ENCODE measurements at places on chromosomes 12 and 14.

- no peak for DNase-seq
Observed at GRCh38 chr12:42923583-42923982, 334.0 kb upstream of the PRICKLE1 start.

GRCh38 chr12:93243689-93244513 is 133.8 kb upstream of the NUDT4 start:
- DNase-seq: peak; percentile 65

- no peak for DNase-seq
Observed at GRCh38 chr12:27293463-27293862, 39.2 kb upstream of the BMAL2 start.

DNA sequence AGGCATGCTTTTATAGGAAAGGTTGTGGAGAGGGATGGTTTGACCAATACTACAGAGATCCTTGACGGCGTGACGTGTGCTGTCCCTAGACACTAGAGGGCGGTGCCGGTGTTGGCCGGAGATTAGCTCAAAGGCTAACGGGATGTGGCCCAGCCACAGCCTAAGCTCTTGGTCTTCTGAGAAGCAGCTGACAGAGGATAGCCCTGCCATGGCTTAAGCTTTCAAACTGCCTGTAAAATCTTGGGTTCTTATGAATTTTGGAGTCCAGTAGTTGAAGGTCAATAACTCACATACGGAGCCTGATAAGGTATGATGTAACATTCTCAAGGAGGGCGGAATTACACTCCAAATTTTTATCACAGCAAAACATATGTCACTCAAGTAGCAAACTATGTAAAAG is 515.7 kb upstream of the ATXN7L3B start:
- peak; percentile 43 for DNase-seq

DNA sequence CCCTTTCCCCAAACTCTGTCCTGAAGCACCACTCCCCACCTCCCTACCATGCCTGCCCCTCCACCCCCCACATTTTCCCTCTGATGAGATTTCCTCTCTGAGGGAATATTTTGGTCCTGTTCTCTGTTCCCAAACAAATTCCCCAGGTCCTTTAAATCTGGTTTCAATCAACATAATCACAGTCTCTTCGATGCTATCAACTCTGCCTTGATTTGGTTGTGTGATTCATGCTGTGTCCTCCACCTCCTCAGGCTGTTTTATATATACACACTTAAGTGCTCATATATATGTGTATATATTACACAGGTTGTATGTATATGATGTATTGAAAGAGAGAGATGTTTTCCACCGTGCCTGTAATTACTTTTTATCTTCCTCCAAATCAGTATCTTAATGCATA is 36.0 kb downstream of the NTF3 start:
- DNase-seq: peak; percentile 79

- peak; percentile 14 for DNase-seq
Observed at GRCh38 chr12:98780261-98780660, 135.2 kb downstream of the APAF1 start.

- DNase-seq: no peak
Observed at GRCh38 chr12:98408681-98409080, 106.7 kb upstream of the TMPO start.

DNA sequence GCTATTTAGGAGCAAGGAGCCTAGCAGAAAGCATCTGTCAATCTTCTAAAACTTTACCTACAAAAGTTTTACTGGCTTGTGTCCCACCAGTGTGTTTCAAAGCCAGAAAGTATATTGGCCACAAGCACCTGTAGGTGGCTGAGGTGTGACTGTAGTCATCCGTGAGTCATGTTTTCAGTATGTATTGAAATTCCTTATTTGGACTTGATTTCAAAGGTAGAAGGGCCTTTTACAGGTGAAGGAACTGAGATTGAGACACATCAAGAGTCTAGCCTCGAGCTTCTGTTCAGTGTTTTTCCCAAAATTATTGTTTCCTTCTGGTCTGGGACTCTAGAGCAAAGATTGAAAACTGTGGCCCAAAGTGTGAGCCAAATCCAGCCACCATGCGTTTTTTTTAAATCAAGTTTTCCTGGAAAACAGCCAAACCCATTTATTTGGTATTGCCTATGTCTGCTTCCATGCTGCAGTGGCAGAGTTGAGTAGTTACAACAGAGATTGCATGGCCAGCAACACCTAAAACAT is 195.3 kb upstream of the BCL2L14 start:
- no peak for DNase-seq

DNA sequence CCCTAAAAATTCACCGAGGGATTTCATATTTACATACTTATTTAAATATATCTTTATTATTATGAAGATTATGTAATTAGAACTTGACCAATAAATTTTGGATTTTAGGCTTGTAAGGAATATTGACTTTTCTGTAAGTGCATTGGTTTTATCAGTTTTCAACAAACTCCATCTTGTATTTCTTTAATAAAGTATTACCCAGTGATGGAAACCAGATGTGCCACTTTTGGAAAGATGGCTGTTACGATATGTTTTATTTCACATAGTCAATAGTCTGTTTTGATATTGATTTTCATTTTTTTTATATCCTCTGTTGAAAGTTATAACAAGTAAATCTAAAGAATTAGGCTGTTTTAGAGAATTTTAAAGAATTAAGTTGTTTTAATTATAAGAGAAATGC is 1.8 kb downstream of the MON2 start:
- no peak for DNase-seq

- DNase-seq: no peak
Observed at GRCh38 chr12:117921929-117922777, 46.6 kb downstream of the KSR2 start.

DNA sequence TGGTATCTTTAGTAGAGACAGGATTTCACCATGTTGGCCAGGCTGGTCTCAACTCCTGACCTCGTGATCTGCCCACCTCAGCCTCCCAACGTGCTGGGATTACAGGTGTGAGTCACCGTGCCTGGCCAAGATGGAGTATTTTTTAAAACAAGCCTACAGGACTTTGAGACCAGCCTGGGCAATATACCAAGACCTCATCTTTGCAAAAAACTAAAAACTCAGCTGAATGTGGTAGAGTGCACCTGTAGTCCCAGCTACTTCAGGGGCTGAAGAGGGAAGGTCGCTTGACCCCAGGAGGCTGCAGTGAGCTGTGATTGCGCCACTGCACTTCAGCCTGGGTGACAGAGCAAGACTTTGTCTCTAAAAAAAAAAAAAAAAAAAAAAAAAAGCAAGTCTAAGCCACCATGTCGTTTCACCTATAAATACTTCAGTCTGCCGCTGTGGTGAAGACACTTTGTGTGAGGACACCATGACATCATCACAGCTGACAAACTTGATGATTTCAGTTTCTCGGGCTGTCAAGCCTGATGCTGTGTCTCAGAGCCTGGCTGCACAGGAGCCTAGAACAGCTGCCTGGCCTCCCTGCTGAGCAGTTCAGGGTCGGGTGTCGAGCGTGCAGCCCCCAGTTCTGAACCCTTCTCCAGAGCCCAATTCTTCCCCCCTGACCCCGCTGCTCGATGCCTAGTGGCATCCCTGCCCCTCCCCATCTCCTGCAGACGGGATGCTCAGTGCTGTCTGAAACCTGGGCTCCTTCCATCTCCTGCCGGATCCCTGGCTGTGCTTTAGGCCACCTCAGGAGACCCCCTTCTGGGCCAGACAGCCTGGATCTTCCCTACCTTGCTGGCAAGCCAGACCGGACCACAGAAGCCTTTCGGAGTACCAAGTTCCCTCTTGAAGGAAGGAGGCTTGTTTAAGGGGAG is 119.2 kb upstream of the EVL start:
- DNase-seq: no peak

GRCh38 chr12:93365616-93366405 is 11.9 kb upstream of the NUDT4 start:
- DNase-seq: no peak

GRCh38 chr14:26286081-26286912 is 311.5 kb downstream of the NOVA1 start:
- peak; percentile 64 for DNase-seq

- DNase-seq: no peak
Observed at GRCh38 chr14:60506462-60506984, 2.4 kb upstream of the SIX6 start.

- DNase-seq: no peak
Observed at GRCh38 chr14:43754838-43755237, 752.2 kb downstream of the FSCB start.

GRCh38 chr12:57243521-57244311 is 7.3 kb downstream of the STAC3 start:
- DNase-seq: peak; percentile 73

DNA sequence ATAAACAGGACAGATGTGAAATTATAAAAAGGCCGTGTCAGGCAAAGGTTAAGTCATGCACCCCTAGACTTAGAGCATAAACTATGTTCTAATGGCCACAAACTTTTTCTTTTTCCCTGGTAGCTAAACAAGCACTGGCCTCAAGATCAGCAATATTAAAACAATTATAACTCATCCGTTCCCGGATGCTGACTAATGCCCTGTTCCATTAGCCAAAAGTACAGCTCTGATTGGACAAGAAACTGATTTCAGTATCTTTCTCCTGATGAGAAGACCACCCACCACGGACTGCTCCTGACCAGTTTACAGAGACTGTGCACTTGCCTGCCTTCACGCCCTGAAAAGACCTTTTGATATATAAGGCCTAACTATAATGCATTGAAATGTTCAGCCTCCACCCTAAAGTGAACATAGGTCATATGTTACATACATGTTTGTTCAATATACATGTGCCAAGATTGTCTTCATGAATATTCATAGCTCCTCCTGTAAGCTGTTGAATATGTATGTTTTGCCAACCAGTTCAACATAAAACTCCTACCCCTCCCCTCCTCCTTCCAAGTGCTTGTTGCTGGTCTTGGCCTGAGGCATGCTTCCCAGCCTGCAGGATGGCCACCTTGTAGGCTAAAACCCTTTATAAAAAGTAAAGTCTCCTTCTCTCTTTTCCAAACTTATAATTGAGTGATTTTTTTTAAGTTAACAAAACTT is 162.0 kb downstream of the IPO8 start:
- peak; percentile 1 for DNase-seq

DNA sequence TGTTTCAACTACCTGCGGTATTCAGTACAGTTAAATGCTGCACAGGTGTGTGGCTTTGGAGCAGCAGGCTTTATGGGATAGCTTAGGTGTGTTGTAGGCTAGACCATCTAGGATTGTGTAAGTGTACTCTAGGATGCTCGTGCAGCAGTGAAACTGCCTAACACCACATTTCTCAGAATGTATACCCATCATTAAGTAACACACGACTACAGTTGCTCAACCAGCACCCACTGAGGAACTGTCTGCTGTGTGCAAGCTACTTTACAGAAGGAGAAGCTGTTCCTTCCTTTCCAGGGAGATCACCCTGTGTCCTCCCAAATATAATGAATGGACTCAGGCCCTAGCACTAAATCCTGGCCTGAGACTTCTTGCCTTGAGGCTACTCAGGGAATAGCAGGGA is 94.8 kb downstream of the SLC24A4 start:
- DNase-seq: no peak

- DNase-seq: no peak
Observed at GRCh38 chr12:13229504-13229903, 33.0 kb downstream of the EMP1 start.

DNA sequence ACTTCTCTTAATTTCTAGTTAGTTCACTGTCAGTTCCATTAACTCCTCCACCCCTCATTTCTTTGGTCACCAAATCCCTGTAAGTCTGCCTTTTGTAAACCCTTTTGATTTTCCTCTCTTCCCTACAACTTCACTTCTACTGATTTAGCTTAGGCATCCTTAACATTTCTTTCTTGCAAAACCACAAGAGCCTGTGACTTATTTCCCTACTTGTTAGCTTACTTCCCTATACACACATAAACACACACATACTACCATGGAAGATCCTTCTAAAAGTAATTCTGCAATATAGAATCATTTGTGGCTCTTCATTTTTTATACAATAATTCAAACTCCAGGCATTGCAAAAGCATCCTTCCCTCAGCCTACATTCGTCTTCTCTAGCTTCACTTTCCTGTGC is 494.3 kb upstream of the USP15 start:
- DNase-seq: no peak

- DNase-seq: no peak
Observed at GRCh38 chr12:49555631-49556390, 12.1 kb downstream of the MCRS1 start.

- no peak for DNase-seq
Observed at GRCh38 chr12:13981296-13981962, at the start of gene GRIN2B. TSS of gene GRIN2B (minus strand) at chr12:13981602. CDS start at chr12:13866208, 115,394 bp downstream.

DNA sequence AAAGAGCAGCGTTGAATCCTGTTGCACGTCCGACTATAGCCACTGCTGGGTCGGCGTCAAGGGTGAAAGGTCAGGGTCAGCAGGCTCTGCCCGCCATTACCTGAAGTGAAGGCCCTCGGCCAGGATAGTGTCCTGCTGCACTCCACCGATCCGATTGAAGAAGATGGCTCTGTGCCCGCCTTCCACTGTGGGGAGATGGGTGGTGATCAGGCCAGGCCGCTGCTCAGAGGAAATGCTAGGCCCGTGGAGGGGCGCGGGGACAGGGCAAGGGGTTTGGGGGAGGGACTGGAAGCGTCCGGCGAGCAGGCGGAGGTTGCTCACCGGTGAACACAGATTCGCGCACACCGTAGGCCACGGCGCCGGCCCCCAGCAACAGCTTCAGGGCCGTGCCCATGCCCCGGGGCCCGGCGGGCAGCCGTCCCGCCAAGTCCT is 352 bp downstream of the PHB2 start:
- DNase-seq: no peak

GRCh38 chr12:6824085-6824775 is 2.6 kb downstream of the GPR162 start:
- no peak for DNase-seq

GRCh38 chr14:94180655-94181271 is 6.6 kb downstream of the PPP4R4 start:
- peak; percentile 26 for DNase-seq

DNA sequence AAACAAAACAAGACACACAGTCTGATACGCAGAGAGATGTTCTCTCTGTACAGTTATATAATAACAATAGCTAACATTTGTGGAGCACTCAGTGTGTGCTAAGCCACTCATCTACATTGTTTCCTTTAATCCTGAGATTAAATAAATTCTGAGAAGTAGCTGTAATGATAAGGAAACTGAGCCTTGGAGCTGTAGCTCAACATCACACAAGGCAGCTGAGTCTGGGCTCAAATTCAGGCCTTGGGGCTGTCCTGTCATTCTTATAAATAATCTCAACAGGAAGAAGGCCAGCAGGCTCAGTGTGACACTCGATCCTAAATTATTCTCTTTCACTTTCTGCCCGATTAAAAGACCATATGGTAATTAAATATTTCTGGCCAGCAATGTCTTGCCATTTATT is 24.5 kb downstream of the CDKN1B start:
- no peak for DNase-seq

DNA sequence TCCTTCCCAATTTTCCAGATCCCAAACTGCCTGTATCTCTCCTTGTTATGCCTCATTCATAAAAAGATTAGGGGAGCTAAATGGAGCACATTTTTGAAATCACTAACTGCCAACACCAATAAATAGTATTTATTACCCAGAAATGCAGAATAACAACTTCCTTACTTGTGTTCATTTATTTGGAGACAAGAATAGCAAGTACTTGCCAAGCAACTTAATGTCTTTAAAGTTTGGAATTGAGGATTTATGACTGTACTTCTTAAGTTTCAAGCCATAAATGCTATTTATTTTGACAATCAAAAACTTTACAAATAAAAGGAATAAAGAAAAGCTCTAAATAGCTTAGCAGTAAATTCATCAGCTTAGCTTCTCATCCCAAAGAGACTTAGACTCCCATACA is 626.1 kb upstream of the NOVA1 start:
- no peak for DNase-seq

Measured in fibroblast of skin of right biceps (primary cell).